ENCODE measurements at places on chromosomes 2 and 18.

DNA sequence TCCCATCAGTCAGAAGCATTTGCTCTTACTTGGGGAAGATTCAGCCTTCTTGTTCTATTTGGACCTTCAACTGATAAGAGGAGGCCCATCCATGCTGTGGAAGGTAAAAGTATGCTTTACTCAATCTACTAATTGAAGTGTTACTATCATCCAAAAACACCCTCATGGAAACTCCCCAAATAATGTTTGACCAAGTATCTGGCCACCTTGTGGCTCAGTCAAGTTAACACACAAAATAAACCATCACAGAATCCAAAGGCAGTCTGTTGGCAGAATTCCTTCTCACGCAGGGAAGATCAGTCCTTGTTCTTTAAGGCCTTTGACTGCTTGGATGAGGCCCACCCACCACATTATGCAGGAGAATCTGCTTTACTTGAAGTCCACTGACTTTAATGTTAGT lies 531.2 kb upstream of the SMIM21 start:
- DNase-seq: no peak

DNA sequence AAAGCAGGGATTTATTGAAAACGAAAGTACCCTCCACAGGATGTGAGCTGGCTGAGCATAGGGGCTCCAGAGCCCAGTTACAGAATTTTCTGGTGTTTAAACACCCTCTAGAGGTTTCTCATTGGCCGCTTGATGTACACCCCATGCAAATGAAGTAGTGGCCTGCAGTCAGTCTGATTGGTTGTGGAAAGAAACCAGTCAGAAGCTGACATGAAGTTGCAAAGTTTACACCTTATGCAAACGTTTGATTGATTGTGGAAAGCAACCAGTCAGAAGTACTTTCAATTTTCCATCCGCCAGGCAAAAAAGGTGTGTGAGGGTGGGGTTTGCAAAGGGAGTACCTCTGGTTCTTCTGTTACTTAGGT lies 62.3 kb downstream of the VWA3B start:
- peak; percentile 75 for DNase-seq

- DNase-seq: no peak
These were observed 9.1 kb upstream of the TPRKB start for GRCh38 chr2:73746015-73746876.

GRCh38 chr2:183063083-183063482 lies 15.5 kb upstream of the DUSP19 start:
- DNase-seq: peak; percentile 38
